NCI-H446 (cell line): ENCODE measurements at places on chromosomes 1 and 21.
A peak's percentile ranks its signal among the peaks of the same experiment; 100 is the strongest.

GRCh38 chr1:211610779-211611556 is 32.0 kb upstream of the SLC30A1 start:
- peak; percentile 96 for DNase-seq

- DNase-seq: no peak
These were observed 97.1 kb upstream of the ESRRG start for GRCh38 chr1:216820345-216820744.

DNA sequence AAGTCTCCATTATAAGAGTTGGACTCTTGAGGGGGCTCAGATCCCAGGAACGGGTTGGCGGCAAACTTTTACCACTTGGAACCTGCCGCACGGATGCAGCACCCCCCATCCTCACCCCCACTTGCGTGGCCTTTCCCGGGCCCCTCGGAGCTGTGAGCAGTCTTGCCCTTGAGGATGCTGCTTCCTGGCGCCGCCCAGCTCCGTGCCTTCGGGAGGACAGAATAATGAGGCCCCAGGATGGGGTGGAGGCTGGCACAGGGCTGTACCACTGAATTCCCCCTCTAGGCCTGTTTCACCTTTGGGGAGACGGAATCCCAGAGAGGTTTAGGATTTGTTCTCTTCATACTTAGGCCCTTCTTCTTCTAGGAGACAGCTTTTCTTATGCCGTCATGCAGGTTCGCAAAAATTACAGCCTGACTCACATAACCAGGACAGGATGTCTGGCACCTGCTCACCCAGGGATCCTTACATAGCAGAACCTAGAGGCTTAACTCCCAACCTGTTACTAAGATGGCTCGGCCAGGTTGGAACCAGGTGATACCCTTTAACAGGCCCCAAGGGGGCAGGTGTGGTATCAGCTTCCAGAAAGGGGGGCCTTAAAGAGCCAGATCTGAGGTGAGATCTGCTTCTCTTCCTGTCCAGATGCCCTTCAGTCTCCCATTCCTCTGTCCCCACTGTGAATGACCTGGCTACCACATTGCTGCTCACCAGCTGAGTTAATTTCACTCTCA is 1.5 kb downstream of the TRNP1 start:
- DNase-seq: no peak

- no peak for DNase-seq
These were observed 6.0 kb upstream of the SHISA4 start for GRCh38 chr1:201882665-201883132.

DNA sequence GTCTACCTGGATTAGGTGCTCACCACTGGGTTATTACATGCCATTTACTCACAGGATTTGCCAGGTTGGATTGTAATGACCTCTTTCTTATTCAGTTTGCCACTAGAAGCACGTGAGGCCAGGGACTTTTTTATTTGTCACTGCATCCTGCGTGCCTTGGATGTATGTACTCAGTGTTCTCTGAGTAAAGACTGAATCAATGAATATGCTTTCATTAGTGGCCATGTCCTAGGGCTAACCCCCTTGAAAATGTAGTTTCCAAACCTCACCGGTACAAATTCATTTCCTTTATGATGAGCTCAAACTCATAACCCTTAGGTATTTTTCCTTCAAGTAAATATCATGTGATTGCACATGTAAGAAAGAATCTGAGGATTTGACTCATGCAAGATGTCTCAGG is 1.3 kb upstream of the ZP4 start:
- DNase-seq: no peak

DNA sequence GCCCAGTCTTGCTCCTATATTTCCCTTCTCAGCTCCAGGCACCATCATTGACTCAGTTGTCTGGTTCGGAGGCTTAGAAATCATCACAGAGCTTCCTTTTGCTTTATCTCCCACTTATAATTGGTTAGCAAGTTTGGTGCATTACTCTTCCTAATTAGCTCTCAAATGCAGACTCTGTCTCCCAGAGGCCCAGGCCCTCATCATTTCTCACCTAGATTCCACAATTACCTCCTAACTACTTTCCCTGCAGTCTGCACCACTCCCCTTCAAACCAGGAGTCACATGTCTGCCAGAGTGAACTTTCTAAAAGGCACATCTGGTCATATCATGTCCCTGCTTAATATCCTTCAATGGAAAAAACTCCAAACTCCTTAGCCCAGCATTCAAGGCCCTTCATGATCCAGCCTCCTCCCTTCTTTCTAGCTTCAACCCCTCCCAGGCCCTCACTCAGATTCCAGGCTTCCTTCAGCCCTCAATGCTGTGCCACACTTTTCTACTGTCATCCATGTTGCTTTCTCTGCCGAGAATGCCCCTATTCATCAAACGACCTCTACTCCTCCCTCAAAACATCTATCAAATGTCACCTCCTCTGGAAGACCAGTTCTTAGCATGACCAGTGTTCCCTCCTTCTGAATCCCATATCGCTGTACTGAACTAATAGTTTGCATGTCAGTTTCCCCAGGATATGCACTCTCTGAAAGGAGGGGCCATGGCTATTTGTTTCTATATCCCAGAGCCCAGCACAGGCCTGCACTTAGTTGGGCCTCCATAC is 30.7 kb downstream of the SYT2 start:
- DNase-seq: no peak

DNA sequence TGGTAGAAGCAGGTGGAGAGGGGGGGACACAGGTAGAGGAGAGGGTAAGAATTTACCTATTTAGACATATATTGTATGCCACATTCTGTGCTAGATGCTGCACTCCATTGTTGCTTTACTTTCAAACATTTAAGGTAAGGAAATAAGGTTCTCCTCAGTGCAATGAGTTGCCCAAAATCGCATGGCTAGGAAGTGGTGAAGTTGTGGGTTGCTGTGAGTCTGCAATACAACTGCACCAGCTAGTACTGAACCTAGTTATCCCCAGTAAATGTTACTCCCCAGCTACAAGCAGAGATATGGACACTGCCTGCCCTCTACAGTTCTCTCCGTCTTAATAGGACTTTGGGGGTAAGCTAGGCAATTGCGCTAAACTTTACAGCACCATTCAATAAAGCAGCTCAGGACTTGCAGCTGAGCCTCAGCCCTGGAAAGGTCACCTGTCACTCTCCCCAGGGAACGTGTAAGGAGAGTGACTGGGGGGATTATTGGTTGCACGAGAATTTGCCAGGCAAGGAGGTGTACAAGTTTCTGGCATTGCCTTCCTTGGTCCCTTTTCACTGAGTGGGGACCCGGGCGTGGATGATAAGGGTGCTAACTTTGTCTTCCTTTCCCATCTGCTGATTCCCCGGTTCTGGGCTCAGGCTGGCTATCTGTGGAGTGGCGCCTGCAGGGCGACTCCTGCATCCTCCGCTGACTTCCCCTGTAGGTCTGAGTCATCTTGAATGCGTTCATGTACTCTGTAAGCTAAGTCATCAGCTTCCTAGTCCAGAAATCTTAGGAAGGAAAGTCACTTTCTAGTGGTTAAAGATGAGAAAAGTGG is 71.3 kb upstream of the CNTN2 start:
- DNase-seq: no peak

DNA sequence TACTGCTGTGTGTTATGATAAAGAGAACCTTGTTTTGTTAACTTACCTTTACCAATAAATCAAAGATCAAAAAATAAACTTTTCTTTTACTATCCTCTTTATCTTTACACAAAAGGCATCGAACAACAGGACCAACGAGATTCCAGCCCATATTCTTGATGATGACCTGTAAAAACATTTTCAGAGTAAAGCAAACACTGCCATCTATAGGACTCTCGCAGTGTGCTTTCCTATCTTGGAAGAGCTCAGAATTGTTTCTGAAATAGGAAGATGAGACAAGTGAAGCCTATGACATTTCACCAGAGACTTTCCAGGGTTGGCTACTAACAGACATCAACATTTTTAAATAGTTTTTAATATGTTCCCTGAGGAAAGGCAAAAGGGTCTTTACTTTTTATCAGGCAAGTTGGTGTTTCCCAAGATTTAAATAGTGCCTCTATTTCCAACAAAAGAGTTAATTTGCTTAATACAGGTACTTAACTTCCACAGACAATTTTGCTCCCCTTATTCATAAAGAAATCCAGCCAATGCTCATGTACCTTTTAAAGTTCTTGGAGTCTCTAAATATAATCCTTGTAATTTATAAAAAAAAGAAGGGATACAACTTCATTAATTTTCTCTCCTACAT is 7.3 kb downstream of the GLMN start:
- DNase-seq: peak; percentile 61

DNA sequence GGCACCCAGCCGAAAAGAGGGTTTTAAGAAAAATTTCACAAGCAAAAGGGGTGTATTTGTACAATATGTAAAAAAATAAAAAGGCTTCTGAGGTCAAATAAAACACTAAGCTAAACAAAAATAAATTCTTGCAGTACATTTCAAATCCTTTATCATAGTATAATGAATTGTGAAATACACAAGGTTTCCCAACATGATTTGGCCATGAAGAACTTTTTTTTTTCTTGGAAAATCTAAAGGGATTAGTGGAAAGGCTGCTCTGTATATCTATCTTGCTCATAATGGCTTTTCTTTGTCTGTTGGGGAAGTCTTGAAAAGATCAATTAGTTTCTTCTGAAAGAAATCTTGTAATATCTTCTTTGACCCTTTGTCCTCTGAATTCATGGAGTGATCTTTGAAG is 593.4 kb downstream of the PLPP3 start:
- DNase-seq: no peak

DNA sequence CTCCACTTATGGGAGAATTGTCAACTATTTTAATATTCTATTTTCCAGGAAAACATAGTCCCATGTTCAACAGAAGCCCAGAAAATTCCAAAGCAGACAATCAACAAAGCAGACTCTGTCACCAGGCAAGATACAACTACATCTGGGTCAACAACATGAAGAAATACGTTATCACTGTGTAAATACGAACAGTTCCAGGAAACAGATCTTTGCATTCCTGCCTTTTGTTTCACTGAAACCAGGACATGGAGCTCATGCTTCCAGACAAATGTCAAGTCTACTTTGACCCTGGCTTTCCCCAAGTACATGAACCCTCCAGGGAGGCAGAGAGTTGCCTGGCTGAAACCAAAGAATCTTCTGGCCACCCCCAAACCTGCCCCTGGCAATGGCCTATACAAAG is 106.7 kb downstream of the SETD4 start:
- no peak for DNase-seq

DNA sequence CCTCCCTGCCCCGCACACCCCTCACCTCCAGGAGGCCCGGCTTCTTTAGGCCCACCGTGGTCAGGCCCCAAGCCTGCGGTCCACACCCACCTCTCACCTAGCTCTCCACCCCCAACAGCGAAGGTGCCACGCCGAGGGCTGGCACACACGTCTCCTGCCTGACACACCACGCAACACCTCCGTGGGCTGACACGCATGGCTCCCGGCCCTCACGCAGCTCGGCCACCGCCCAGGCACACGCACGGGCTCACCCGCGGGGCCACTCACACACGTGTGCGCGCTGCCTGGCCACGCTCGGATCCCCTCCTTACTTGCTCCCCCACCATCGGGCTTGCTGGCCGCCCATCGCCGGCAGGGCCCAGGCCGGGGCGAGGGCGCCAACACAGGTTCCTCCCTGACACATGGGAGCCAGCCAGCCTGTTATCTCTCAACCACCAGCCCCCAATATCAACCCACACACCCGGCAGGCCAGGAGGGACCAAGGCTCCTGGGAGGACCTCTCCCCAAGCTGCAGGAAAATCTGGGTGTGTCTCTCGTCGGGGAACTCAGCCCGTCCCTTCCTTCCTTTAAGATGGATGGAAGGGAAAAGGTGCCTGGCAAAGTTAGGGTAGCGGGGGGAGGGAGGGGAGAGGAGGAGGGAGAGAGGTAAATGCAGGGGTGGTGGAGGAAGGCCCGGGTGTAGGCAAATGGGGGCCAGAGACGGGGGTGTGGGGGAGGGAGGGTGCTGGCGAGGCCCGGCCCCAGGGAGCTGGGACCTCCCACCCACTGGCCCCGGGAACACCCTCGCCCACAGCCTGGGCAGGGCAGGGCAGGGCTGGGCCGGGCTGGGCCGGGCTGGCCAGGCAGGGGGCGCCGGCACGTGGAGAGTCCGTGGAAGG is 546 bp downstream of the ELOVL1 start:
- peak; percentile 49 for DNase-seq

DNA sequence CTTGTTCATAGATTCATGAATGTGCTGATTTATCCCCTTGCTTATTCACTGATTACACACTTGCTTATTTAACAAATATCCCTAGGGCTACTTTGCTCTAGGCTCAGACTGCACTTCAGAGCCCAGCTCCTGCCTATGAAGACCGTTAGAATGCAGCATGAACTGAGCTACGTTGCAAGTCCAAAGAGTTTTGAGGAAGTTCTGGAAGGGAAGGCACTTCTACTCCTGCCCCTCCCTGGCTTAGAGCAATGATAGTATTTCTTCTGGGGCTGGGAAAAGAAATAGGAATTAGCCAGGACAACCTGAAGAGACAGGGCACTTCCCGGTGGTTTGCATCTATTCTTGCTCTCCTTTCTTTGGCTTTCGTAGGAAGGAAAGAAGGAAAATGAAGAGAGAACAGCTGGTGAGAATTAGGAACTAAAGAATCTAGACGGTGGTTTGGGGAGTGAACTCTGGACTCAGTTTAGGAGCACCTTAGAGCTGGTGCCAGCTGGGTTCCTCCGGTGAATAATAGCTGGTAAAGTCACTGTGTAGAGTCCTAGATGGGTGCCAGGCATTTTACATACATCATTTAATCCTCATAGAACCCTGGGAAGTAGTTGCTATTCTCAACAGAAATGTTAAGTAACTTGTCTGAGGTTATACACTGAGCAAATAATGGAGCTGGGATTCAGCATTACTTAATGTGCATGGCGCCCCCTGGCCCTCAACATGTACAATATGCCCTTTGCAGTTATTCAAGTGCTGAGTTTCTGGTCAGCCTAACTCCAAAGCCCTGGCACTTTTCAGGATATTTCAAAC is 65.9 kb downstream of the NDUFS5 start:
- peak; percentile 54 for DNase-seq

DNA sequence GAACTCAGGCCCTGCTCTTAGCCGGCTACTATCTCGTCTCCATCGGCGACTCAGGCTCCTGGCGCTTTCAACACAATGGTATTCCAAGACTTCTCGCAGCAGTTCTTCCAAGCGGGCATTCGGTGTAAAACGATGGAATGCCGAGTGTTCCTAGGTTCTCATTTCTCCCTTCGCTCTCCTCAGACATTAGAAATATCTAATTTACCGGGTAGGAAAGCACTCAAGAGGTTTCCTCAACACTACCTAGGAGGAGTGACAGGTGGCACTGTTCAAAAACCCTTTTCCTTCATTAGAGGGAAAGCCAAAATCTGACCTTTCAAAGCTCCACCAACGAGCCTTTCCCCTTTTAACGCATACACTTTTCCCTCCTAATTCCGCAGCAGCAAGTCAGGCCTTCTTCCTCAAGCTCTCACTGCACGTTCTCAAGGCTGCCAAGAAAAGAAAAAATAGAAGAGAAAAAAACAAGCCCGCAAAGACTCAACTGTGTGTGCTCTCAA is 601 bp downstream of the UBE2G2 start:
- no peak for DNase-seq

GRCh38 chr1:162397039-162397448 is 14.9 kb downstream of the SH2D1B start:
- no peak for DNase-seq

- no peak for DNase-seq
These were observed 14.4 kb upstream of the IFI6 start for GRCh38 chr1:27686223-27686990.
